ENCODE measurements at places on chromosomes 2 and 18.

DNA sequence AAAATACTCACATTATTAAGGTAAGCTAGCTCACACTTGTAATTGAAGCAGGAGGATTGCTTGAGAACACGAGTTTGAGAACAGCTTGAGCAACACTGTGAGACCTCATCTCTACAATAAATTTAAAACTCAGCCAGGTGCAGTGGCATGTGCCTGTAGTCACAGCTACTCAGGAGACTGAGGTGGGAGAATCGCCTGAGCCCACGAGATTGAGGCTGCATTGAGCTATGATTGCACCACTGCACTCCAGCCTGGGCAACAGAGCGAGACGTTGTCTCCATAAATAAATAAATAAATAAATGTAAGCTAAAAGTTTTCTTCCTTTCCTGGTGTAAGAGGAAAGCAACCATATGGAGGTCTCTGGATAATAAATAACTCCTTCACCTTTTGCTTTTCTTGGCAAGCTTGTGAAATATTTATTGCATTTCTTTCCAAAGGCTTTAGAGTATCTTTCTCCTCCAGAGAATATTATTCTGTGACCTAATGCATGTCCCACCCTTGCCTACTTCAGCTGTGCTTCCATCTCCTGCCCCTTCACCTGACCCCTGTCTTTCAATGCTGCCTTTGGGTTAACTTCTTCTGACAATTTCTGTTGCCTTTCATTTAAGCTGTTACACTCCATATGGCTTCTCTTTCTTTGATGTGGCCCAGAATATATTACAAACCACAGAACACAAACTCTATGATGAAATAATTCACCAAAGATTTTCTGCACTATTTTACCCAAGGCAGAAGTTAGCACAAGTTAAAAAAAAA lies 280.7 kb upstream of the RND3 start:
- no peak for DNase-seq

DNA sequence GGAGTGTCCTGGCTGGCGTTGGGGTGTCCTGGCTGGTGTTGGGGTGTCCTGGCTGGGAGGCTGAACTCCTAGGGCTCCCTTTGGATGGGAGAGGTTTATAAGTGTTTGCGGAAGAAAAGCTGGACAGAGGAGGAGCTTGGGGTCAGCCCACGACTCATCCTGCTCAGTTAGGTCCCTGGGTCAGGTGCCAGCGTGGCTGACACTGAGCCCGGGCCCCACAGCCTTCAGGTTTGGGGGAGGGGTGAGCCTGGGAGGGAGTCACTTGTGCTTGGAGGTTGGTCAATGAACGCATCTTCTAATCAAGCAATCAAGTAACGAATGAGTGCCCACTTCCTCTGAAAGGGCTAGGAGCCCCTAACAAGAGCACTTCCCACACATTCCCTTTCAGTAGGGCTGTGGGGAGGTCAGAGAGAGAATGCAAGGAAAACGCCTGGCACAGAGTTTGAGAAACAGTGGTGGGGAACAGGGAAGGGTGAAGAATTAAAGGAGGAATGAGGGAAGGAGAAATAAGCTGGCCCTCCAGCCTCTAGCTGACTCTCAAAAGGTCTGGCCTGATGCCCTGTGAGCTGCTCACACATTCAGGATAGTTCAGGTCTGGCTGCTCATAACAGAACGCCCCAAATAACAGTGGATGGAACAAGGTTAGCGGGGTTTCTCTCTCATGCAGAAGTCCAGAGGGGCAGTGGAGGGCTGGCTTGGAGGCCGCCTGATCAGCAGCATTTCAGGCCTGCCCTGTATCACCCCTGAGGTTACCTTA lies 670 bp downstream of the KCNIP3 start:
- DNase-seq = no peak

DNA sequence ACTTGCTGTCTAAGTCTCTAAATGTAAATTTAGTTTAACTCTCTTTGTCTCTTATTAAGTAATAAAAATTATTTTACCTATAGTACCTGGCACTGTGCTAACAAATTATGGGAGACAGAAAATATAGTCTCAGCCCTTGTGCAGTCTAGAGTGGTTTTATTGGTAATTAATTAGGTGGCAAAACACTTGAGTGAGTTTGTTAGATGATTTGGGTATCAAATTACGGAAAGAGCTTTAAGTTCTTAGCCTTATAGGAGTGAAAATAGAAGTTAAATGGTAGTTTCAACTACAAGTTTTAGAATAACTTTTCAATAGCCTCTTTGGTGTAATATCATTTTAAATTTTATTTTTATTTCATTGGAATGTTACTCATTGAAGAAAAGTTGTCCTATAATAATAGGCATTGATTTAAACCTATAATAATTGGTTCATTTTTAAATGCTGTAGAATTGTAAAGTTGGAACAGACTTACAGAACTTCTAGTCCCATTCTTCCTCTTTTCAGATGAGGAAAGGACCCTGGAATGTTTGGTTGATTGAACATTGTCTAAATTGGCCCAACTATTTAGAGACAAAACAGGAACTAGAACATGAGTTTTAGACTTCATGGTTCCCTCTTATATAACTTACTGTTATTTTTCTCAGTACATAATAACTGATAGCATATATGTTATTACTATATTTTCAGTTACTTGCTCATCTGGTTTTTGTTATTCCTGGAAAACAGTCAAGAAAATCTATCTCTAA lies 10.2 kb upstream of the HTR2B start:
- no peak for DNase-seq

DNA sequence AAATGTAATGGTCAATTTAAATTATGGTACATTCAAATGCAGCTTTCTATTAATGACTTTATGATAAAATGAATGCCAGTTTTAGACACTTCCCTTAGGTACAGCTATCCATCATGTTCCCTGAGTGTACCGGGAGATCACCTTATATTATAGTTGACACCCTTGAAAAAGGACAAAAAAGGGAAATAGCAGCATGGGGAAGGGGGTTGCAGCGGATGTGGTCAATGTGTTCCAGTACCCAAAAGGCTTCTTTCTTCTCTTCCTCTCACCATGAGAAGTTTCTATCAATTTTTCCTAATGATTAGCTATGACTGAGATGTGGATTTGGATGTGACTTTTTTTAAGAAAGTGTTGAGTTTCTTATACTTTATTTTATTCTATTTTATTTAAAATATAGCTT lies 154.4 kb downstream of the CCDC85A start:
- DNase-seq = no peak

- no peak for DNase-seq
Observed at GRCh38 chr2:25808006-25808383, 70.3 kb downstream of the ASXL2 start.

DNA sequence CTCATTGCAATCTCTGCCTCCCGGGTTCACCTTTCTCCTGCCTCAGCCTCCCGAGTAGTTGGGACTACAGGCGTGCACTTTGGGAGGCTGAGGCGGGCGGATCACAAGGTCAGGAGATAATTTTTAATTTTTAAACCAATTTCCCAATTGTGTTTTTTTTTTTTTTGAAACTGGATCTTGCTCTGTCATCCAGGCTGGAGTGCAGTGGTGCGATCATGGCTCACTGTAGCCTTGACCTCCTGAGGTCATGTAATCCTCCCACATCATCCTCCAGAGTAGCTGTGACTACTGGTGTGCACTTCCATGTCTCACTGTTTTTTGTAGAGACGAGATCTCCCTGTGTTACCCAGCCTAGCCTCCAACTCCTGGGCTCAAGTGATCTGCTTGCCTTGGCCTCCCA lies 49.3 kb downstream of the GLS start:
- no peak for DNase-seq

GRCh38 chr2:239268082-239268481 lies 132.7 kb downstream of the HDAC4 start:
- no peak for DNase-seq

- DNase-seq = no peak
Observed at GRCh38 chr2:45264227-45265225, 255.3 kb upstream of the SIX2 start.

- DNase-seq = no peak
Observed at GRCh38 chr2:49845671-49846070, 691.4 kb upstream of the FSHR start.

- no peak for DNase-seq
Observed at GRCh38 chr2:163756588-163756987, 20.8 kb upstream of the FIGN start.

- DNase-seq = no peak
Observed at GRCh38 chr2:63486861-63487290, 101.4 kb downstream of the WDPCP start.

DNA sequence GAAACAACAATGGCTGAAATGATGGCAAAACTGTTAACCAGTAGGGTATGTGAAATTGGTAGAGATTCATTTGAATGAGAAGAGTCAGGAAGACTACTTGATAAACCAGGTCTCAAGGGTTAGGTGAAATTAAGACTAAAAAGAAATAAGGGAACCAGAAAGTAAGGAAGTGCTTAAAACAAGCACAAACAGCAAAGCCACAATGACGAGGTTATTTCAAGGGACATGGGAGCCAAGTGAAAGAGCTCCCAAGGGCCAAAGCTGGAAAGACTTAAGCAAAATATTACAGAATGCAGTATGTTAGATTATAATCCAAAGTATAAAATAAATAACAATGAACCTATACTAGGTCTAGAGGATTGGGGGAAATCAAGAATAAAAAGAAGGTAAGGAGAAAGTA lies 19.3 kb upstream of the CD302 start:
- DNase-seq = no peak

GRCh38 chr2:172374318-172375240 lies 52.8 kb upstream of the ITGA6 start:
- no peak for DNase-seq

GRCh38 chr2:11155381-11156035 lies at the start of gene SLC66A3:
SLC66A3 (plus strand) TSS chr2:11155467; CDS start chr2:11155547, 80 bp downstream.
- DNase-seq = peak; percentile 85

- no peak for DNase-seq
Observed at GRCh38 chr2:190670182-190670946, 21.5 kb downstream of the NAB1 start.

GRCh38 chr2:24914713-24915112 lies 5.3 kb downstream of the ADCY3 start:
- DNase-seq = no peak

- no peak for DNase-seq
Observed at GRCh38 chr2:97845818-97846217, 132.4 kb downstream of the ZAP70 start.

GRCh38 chr2:164816900-164817299 lies 24.7 kb downstream of the COBLL1 start:
- no peak for DNase-seq

- DNase-seq = no peak
Observed at GRCh38 chr2:53842891-53843290, 16.9 kb downstream of the GPR75 start.

DNA sequence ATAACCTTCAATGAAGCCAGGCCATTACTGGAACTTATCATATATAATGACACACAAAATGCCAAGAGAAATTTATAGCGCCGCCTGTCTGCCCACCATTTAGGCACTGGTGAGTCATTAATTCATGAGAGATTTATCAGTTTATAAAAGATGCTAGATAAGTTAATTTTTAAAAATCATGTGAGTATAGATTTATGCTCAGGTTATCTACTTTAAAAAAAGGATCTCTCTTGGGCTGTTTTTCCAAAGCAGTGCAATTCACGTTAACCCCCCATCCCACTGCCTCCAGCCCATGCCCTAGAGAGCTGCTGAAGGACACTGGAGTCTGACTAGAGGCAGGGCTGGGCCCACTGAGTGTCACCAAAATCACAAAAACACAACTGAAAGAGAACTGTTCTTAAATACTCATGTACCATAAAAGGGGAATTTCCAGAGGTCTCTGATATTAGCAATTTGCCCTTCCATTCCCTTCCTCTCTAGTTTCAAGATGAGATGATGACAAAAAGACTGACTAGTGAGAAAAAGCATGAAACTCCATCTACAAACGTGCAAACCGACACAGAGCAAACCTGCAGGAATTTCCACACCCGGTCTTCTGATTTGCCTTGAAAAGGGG lies 160.8 kb downstream of the BCL2 start:
- DNase-seq = no peak

DNA sequence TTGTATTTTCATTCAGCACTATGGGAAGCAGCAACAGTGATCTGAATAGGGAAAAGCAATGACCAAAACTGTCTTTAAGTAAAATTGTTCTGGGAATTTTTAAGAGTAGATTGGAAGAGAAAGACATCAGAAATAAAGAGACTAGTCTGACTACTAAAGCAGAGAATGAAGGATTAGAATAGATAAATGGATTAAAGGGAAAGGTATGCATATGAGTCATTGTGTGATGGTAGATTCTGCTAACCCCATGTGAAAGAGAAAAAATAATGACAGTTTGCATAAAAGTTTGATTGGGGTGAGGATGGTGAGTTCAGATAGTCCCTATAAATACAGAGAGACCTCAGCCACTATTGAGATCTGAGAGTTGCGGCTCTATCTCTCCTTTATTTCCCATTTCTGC lies 139.6 kb upstream of the DCC start:
- no peak for DNase-seq

DNA sequence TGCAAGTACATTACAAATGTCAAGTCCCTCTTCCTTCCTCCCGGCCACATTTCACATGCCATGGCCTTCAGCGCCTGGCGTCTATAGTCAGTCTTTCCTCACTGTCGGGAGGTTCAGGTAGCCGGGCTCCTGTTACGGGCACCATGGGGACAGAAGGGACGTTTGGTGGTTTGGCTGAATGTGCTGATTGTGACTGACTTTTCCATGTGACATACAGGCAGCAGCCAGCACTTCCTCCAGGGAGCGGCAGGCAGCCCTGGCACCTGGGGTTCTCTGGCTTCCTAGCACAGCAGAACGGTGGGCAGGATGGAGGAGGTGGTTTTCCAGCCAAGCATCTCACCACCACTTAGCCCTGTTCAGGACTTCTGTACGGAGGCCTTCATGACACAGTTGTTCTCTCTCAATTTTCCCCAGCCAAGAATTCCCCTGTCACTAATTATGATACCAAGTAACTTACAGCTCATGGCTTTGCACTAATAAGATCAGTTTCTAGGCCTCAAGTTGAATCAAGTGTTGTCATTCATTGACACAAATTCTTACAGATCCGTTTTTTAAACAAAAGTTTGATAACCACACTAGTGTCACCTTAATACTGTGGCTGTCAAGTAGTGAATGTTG lies 83.9 kb upstream of the REV1 start:
- DNase-seq = no peak

DNA sequence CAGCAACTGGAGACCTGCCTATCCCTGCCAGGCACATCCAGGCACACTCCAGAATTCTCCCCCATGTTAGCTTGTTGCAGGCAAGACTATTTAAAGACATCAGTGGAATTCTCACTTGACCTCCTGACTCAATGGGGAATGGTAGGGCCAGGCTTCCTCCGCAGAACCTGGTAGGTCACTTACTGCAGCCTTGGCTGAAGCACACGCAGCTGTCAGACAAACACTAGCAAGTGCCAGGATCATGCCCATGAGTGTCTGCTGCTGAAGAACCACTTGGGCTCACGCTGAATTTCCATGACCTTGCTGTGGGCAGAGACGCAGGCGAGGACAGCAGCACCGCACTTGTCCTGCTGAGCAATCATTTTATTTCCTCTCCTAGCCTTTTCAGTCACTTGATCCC lies 3.2 kb downstream of the LRRC30 start:
- no peak for DNase-seq

- no peak for DNase-seq
Observed at GRCh38 chr2:240936106-240936505, 30.0 kb downstream of the CROCC2 start.

GRCh38 chr18:68764016-68764415 lies 33.9 kb upstream of the CCDC102B start:
- no peak for DNase-seq

GRCh38 chr2:46117379-46117778 lies 179.8 kb upstream of the EPAS1 start:
- DNase-seq = no peak

Data from GM19239 (cell line).